ENCODE measurements at places on chromosomes 1 and 21.

- peak; percentile 59 for DNase-seq
Measured at GRCh38 chr1:47532921-47533792, 95.3 kb downstream of the FOXD2 start.

GRCh38 chr1:184419350-184420161, 32.7 kb downstream of the C1orf21 start:
- DNase-seq: no peak

DNA sequence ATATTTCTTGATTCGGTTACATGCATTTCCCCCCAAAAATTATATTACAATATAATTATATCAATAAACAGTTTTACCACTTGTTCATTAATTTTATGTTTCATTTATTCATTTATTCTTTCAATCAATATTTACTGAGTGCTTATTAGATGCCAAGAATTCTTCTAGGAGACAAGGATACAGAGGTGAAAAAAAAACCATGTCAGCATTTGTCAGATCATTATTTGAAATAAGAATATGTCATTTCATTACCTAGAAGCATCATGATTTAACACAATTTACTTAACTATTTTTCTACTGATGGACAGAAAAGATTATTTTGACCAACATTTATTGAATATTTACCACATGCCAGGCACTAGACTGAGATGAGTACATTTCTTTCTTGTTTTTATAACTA, 512.7 kb downstream of the LMO4 start:
- DNase-seq: no peak

GRCh38 chr1:209853676-209854075, 25.9 kb downstream of the UTP25 start:
- no peak for DNase-seq

- DNase-seq: no peak
Measured at GRCh38 chr1:85748120-85748519, 39.9 kb upstream of the ZNHIT6 start.

DNA sequence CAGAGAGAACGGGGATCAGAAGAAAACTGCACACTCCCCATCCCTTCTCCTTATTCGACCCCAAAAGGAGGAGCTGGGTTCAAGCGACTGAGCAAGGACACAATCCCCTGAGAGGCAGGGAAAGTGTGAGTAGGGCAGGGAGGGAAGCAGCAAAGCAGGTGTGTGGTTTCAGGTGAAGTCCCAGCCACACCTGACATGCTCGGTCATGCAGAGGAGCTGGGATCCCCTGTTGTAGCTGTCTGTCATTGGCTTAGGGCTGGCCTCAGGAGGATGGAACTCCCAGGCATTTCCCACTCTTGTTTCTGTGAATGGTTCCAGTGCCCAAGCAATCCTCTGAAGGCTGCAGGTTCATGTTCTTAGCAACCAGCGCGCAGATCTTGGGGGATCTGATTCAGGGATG, 150.7 kb downstream of the DSCAM start:
- no peak for DNase-seq

DNA sequence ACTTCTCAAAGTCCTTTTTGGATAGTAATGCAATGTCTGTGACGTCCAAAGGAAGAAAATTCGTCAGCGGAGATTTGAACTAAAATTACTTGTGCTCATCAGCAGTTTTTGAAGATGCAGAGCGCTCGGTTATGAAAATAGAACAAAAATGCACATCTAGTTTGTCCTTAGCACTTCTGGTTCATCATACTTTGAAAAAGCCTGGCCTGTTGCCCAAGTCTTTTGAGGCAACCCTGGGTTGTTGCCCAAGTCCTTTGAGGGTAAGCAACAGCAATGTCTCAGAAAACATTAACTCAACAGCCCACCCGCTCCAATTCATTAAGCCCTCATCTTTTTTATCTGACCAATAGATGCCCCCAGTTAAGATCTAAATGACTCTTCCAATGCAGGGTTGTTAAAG, 91.9 kb downstream of the HUNK start:
- no peak for DNase-seq

- DNase-seq: no peak
Measured at GRCh38 chr21:44259082-44259705, 2.5 kb downstream of the DNMT3L start.

DNA sequence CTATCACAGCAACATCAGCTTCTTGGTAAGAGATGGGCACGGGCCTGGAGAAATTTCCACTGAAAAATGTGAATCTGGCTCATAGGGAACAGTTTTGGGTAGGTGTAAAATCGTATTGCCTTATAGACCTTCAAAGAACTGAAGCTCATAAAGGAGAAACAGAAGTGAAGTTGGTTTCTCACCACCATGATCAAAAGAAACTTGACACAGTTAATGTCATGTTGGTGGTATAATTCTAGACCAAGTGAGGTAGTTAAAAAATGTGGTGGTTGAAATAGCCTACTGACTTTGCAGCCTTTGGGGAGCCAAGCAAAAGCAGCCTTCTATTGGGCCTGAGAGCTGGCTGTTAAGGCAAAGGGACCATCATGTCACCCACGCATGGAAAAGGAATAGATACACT, 8.9 kb downstream of the CD1D start:
- no peak for DNase-seq

GRCh38 chr1:11450310-11450709, 28.6 kb upstream of the DISP3 start:
- DNase-seq: no peak

DNA sequence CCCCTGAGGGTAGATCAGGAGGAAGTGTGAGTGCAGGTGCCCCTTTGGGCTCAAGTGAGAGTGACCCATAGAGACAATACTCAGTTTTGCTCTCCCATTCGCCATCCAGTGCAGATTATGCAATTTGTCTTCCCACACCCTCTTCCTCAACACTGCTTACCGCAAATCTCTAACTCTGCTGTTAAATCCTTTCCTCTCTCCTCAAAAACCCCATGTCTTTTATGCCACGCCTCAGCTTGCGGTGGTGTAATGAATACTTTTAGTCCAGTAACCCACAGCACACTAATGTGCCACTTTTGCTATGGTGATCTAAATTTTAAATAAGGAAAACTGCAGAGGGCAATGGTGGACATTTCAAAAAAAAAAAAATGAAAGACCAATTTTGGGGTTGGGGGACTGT, 57.7 kb downstream of the PRRX1 start:
- DNase-seq: no peak

DNA sequence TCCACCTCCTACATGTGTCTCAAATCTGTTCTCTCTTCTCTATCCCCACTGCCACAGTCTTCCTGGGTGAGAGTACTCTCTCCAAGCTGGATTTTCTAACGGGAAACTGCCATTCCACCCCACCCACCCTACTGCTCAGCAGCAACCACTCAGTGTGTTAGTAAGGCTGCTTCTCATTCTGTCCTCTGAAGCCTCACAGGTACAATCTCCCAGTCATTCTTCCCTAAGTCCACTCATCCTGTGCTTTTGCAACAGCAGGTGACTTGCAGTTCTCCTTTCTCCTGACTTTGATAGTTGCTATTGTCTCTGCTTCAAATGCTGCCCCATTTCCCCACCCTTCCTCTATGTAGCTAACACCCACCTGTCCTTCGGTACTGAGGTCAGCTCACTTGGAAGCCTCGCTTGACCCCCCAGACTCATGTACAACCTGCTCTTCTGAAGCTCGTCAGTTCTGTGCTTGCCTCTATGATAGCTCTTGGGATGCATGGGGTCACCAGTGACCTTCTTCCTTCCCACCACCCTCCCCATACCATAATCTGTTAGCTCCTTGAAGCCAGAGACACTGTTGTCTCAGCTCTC, 188.9 kb downstream of the RRAGC start:
- no peak for DNase-seq

Measured in HTR-8/SVneo (cell line).